ENCODE measurements at places on chromosomes 1 and 21.

DNA sequence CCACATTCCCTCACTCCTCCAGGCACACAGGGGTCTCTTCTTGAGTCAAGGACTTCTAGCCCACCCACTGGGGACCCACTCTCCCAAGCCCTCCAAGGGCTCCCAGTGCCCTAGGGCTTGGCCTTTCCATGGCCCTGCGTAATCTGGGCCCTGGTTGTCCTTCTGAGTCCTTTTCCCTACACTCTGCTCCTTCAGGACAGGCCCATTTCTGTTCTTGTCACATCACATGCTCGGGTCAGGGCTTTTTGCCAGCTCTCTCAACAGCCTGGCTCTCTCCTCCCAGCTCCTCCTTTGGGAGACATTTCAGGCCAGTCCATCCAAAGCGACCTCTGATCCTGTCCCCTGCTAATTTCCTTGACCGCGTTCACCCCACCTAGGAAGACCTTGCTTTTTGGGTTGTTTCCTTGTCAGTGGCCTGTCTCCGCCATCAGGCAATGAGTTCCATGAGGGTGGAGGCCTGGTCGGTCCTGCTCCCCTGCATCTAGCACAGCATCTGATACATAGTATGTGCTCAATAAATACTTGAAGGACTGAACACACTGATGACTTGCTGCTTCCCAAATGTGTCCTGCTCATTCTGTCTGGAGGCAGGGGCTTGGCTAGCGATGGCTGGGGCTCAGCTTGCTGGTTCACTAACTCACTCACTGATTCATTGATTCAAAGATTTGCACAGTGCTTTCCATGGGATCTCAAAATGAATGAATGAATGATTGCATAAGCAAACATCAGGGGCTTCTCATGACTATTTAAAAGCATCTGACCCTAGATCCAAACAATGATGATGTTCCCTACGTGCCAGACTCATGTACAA, 44.8 kb downstream of the DHRS3 start:
- DNase-seq: no peak

- no peak for DNase-seq
Measured at GRCh38 chr1:25662061-25662460, 45.5 kb downstream of the MAN1C1 start.

- no peak for DNase-seq
Measured at GRCh38 chr21:41360072-41360821, 1.6 kb upstream of the MX2 start.

DNA sequence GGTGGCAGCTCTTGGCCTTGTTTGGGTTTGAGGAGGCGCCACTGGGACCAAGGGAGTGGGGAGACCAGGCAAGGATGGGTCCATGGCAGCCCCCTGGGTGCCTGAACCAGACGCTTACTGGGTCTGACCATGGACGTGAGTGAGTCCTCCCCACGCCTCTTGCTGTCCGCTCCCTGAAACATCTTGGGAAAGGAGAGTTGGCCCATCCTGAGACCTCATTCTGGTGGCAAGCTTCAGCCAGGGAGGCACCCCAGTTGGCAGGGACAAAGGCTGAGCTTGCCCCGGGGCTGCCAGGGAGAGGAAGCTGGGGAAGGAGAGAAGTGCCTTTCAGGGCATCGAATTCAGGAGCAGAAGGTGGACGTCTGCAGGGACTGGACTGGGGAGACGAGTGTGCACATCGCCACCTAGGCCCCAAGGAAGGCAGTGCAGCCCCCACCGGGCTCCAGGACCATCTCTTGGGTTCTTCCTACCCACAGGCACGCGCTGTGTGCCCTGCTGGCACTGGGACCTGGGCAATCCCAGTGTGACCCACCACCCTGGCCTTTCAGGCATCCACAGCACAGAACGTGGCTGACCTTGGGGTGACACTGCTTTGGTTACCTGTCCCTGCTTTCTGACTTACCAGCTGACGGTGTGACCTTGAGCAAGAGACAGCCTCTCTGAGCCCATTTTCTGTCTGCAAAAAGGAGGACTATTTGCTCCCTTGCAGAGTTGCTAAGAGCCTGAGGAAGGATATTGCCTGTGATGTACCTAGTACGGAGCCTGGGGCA, 132.9 kb upstream of the WNT4 start:
- DNase-seq: peak; percentile 41

DNA sequence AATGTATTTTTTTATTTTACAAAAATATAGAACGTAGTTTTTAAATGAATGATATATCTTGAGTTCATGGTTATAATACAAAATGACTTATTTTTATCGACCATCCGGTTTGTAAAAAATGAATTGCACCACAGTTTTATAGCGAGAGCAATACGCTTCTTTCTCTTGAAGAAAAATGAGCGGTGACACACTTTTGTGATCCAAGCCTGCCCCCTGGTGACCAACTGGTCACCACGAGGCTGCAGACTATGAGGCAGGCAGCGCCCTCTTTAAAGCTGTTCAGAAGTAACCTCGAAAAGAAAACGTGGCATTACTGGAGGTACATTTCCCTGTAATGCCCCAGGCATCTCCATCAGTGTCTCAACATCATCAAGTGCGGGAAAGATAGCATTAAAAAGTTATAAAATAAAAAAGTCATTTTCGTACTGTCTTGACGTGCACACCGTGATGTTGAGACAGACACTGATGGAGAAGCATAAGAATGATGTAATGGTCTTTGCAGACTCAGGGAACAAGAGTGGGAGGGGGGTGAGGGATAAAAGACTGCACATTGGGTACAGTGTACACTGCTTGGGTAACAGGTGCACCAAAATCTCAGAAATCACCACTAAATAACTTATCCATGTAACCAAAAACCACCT, 734.2 kb upstream of the ADAMTS5 start:
- peak; percentile 89 for DNase-seq

DNA sequence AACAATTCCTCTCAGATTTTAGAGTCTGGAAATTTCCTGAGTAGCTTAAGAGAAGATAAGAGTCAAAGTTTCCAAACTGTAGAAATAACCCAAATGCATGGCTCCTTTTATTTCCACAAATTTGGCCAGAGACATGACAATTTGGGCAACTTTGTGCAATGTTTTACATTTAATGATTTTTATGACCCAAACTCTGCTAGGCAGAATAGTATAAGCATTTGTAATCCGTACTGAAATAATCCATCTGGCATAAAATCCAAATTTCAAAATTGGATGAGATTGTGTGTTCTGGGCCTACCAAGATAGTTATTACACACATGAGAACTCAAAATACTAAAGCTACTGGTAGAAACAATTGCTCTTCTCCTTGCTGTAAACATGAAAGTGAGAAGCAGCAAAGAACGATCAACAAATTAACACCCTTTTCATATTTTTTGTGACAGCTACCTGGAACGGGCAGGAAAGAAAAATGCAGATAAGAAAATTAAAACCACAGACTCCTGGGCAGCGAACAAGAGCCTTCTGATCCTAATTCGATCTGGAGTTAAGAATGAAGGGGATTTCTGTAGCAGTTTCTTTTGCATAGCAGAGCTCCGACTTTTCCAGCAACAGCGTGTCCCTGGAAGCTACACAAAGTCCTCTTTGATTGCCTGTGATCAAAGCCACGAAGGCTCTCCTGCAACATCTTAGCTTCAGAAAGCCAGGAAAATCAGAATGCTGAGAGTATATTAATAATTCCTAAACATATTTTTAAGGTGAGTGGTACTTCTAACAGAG, 191.2 kb downstream of the GRIK1 start:
- DNase-seq: peak; percentile 63

GRCh38 chr1:151596166-151596953, 15.5 kb upstream of the SNX27 start:
- DNase-seq: no peak

- DNase-seq: no peak
Measured at GRCh38 chr21:45415943-45416611, 11.1 kb downstream of the COL18A1 start.

- no peak for DNase-seq
Measured at GRCh38 chr1:96238426-96238825, 483.2 kb upstream of the PTBP2 start.

GRCh38 chr1:227415115-227415790, 97.0 kb upstream of the CDC42BPA start:
- no peak for DNase-seq

DNA sequence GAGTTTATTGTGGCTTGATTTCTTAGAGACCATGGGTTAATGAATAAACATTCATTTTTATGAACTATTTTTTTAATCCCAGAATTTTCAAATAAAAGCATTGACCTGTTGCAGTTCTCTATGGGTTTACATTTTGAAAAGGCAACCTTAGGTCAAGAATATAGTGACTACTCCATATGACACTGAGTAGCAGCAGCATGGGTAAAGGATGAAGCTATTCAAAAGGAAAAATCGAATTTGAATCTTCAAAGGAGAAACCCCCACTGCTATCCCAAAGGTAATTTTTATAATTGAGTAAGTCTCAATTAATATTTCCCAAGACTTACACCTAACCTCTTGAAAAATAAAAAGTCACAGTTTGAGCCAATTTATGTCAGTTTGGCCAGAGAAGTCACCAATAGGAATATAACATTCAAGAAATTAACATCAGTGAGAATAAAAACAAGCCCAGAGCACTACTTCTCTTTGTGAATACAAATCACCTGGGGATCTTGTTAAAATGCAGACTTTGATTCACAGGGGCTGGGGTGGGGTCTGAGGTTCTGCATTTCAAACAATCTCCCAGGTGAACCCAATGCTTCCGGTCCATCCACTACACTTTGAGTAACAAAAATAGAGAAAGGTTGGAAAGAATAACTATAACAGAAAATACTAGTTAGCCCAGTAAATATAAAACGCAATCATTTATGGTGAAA, 39.8 kb downstream of the USP1 start:
- DNase-seq: no peak

GRCh38 chr1:46568461-46568891, 17.0 kb upstream of the KNCN start:
- DNase-seq: no peak

- DNase-seq: no peak
Measured at GRCh38 chr1:239920214-239920613, 171.5 kb upstream of the FMN2 start.

DNA sequence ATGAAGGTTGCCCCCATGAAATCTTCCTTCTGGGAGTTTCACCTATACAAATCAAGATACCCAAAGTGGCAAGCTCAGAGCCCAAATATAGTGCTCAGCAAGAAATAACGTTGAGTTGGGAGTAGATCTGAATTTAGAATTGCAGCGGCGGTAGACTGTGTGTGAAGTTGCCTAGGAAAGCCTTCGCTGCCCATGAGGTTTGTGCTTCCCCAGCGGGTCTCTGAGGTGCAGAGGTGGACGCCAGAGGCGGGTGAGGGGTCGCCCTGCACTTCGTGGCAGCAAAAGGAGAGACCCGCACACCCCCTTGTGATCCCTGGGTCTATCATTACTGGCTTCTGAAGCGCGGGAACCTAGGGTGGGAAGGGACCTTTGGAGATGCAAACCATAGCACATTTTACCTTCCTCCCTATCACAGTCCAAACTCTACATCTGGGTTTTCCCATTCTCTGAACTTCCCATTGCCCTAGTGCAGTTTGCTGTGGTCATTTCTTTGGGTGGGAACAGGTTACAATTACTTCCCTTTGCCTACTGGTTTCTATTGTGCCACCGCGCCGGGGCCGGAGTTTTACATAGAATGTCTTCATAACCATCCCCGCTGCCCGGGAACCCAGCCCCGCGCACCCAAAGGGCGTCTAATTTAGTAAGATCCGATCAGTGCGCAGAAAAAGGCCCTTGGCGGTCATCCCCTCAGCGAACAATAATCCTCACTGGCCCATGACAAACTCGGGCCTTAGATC, 5.2 kb downstream of the TBX15 start:
- no peak for DNase-seq

- peak; percentile 71 for DNase-seq
Measured at GRCh38 chr1:176691251-176692228, 228.6 kb downstream of the PAPPA2 start.

DNA sequence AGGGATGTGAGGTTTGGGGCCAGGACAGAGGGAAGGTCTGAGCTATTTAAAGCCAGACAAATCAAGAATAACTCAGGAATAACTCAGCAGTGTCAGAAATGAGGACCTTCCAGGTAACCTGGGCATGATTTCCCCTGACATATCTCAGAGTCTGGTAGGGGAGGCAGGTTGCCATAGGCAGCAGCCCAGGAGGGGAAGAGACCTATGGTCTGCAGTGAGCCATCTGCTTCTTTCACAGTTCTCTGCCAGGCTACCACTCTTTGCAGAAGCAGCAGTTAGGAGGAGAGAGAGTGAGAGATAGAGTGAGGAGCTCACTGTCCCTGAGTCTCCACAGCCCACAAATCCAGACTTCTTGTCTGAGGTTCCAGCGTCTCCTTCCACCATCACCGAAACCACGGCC, 6.3 kb upstream of the VSIG8 start:
- no peak for DNase-seq

DNA sequence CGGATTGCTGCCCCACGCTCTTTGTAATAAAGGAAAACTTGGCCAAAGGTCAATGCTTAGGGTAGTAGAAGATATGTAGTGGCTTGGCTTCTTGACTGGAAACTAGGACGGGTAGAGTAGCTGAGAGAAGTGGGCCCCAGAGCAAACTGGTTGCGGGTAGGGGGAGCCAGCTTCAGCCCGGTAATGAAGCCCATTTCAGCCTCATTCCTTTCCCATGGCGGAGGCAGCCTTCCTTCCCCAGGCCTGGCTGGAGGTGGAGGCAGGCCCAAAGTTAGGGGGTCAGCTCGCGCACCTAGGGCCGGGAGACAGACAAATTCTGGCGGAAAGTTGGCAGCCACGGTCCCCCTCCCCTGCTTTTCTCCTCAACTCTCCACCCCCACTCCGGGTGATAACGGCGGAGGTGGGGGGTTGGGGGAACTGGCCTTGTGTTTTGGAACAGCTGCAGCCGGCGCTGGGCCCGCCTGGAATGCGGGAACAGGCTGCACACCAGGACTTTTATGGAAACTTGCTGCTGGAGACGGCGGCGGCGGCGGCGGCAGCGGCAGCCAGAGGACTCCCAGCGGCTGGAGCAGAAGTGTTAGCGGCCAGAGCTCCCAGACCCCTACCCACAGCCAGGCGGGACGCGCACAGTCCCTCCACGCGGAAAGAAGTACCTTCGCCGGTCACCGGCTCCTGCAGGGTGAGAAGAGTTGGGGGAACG, at the start of gene NEXN:
NEXN (plus strand) TSS at position 544 of the 700 bp plus-strand sequence. CDS start 27,483 bp downstream, outside the sequence.
- DNase-seq: peak; percentile 29

- no peak for DNase-seq
Measured at GRCh38 chr1:210781652-210782051, 352.3 kb downstream of the KCNH1 start.

- no peak for DNase-seq
Measured at GRCh38 chr1:178599745-178600144, 86.8 kb downstream of the TEX35 start.

GRCh38 chr1:231487019-231487418, 41.5 kb upstream of the TSNAX start:
- DNase-seq: no peak

DNA sequence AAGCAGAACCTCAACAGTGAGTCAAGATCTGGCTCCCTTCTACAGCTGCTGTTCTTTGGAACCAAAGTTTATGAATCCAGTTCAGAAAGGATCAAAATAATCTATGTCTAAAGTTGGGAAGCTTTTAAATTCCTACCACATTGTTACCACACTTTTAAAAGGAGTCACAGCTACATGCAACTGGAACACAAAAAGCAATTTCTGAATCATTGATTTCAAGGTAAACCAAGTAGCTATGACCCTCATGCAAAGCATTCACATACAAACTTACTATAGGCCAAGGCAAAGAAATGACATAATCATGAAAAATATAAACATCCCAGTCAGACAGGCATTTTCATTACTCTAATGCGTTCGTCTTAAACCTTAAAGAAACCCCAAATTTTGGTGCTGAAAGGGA, 3.5 kb downstream of the SIPA1L2 start:
- DNase-seq: no peak

- DNase-seq: peak; percentile 23
Measured at GRCh38 chr1:90133133-90133532, 138.2 kb downstream of the ZNF326 start.

Measured in Ammon's horn (tissue), 1 donor.